ENCODE measurements at places on chromosomes 6 and 20.

GRCh38 chr6:43630980-43631619, 2.0 kb upstream of the GTPBP2 start:
- no peak for DNase-seq

- no peak for DNase-seq
Measured at GRCh38 chr6:24408719-24409410, 6.1 kb downstream of the MRS2 start.

GRCh38 chr20:31543966-31544598, 29.8 kb downstream of the HM13 start:
- DNase-seq, result peak; percentile 61

DNA sequence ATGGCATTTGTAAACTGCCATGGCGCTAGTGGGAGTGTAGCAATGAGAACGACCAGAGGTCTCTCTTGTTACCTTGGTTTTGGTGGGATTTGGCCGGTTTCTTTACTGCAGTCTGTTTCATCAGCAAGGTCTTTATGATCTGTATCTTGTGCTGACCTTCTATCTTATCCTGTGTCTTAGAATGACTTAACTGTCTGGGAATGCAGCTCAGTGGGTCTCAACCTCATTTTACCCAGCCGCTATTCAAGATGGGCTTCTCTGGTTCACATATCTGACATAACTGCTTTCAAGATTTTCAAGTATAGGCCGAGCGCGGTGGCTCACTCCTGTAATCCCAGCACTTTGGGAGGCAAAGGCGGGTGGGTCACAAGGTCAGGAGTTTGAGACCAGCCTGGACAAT, 1.9 kb upstream of the SFT2D1 start:
- DNase-seq, result no peak

DNA sequence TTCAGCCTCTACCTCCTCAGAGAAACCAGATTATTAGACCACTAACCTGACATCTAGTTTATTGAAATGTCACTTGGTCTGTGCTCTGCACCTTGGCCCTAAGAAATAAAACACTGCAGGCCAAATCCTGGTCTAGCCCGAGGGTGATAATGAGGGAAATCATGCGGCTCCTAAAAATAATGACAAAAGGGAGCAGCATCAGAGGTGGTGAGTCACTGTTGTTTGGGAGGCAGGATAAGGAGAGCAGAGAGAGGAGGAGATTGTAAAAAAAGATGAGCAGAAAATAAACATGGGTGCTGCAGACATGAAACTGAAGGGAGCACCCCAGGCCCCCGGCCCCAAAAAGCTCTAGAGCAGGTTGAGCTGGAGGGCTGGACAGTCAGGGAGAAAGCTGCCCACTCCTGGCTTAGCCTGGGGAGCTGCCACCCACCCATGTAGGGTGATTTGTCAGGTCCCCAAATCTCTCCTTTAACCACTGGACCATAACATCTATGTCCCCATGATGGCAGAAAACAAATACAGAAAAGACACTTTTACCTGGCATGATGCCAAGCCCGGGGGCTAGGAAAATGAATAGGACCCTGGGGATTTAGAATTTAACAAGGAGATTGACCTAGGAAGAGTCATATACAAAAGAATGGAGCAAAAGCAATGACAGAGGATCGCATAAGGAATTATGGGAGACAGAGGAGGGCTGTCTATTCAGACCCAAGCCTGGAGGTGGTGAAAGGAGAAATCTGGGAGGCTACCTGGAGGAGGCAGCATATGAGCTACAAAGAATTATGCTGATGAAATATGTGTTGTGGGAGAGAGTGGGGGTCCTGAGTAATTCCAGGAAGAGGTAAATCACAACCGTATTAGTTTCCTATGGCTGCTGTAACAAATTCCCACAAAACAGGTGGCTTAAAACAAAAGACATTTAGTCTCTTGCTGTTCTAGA, 103.7 kb downstream of the SNAP25 start:
- DNase-seq, result no peak

- no peak for DNase-seq
Measured at GRCh38 chr6:140192018-140192417, 817.6 kb upstream of the CITED2 start.

DNA sequence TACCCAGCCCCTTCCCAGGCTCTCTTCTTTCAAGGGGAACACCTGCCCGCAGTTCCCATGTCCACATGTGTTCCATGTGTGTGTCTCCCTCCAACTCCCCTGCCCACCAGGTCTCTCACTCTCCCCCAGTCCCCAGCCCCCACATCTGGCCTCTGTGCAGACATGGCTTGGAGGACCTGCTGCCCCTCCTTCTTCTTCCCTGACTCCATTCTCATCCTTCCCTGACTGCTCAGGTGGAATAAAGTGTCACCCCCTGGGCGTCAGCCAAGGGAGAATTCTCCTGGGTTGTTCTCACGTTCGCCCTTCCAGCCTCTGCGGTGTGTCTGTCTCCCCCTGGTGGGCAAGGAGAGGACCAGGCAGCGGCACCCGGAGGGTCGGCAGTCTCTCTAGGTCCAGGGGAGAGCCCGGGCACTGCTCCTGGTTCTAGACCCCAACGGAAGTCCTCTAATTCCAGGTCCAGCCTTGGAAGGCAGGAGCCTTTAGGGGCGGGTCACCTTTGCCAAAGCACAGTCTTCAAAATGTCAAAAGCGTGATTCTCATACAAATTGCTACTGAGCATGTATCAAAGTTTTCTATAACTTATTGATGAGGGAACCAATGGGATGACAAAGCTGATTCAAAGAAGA, 50.5 kb downstream of the EBF4 start:
- peak; percentile 56 for DNase-seq

DNA sequence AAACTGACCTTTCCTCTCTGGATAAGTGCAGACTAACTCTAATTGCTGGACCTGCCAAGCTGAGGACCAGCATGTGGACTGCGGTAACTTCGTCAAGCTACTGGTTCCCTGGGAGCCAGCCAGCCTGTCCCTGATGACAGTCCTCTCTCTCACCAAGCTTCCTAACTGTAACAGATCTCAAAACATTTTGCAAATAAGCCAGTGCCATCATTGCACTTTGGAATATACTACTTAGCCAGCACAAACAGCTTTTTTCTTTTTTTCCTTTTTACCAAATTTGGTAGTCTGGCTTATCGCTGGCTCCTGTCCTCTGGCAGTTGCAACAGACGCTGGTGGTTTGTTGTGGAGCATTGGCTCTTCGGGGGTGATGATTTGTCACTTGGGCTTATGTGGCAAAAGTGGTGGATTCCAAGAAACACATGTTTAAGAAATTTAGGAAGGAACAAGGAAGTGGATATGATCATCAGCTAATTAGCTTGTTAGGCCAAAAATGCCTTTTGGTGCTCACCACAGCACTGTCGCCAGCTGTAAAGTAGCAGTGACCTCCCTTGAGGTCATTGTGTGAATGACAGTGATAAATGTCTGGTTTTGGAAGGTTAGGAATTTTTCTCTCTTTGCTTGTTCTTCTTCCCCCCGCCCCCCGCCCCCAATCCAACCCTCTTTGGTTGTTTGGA, 171.7 kb downstream of the CLIC5 start:
- no peak for DNase-seq

GRCh38 chr6:149864578-149865535, 698 bp upstream of the LRP11 start:
- DNase-seq, result peak; percentile 67

DNA sequence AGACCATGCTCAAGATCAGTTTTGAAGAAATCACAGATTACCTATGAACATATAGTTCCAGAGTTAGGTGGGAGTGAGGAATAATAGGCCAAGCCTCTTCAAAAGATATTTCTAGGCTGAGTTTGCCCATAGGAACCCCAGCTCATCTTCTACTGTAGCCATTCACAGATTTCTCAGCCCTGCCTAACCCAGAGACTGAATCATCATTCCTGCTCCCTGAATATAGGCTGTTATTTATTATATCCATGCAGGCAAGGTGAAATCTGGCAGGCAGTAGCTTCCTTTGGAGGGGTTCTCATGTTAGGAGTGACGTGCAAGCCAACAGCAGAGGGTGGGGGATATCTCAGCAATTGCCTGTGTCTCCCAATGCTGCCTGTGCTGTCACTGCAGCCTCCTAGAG, 25.6 kb upstream of the ADGRF4 start:
- DNase-seq, result peak; percentile 23

- DNase-seq, result peak; percentile 29
Measured at GRCh38 chr6:125821825-125822281, 31.1 kb downstream of the NCOA7 start.

- no peak for DNase-seq
Measured at GRCh38 chr6:33610067-33610466, 11.1 kb upstream of the ITPR3 start.

DNA sequence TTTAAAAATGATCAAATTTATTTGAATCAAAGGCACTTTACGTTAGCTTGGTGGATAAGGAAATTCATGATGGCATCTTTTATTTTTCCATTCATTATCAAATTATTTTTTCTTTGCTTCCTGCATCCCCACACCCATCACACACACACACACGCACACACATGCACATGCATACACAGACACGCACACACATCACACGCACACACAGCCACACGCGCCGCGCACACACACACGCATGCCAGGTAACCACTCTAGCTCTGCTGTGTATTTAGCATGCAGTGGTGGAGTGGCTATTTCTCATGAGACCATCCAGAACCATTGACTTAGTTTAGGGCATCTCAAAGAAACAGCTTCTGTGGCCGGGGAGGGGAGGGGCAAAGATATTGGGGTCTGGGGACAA, 47.0 kb downstream of the GNAS start:
- no peak for DNase-seq

DNA sequence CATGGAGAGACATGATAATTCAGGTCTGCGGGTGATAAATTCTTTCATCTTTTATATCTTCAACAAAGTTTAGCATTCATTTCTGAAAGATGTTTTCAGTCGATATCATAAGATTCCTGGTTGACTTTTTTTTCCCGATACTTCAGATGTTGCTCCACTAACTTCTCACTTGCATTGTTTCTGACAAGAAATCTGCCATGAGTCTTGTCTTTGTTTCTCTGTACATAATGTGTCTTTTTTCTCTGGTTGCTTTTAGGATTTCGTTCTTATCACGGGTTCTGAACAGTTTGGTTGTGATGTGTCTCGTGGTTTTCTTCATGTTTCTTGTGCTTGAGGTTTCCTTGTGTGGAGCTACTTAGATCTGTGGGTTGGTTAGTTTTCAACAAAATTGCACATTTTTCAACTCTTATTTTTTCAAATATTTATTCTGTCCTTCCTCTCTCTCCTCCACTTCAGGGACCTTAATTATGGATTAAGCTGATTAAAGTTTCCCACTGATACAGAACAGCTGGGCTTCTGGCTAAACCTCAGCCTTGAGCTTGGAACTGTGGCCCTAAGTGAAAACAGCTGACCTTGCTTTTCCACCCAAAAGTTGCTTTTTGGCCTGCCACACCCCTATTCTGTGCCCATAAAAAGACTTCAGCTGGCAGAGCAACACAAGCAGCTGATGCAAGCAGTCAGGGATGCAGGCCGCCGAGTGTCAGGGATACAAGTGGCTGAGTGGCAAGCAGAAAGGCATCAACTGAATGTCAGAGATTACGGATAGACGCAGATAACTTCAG, 97.9 kb upstream of the SNX9 start:
- DNase-seq, result no peak

GRCh38 chr6:166360243-166361076, 18.1 kb upstream of the SFT2D1 start:
- peak; percentile 15 for DNase-seq

DNA sequence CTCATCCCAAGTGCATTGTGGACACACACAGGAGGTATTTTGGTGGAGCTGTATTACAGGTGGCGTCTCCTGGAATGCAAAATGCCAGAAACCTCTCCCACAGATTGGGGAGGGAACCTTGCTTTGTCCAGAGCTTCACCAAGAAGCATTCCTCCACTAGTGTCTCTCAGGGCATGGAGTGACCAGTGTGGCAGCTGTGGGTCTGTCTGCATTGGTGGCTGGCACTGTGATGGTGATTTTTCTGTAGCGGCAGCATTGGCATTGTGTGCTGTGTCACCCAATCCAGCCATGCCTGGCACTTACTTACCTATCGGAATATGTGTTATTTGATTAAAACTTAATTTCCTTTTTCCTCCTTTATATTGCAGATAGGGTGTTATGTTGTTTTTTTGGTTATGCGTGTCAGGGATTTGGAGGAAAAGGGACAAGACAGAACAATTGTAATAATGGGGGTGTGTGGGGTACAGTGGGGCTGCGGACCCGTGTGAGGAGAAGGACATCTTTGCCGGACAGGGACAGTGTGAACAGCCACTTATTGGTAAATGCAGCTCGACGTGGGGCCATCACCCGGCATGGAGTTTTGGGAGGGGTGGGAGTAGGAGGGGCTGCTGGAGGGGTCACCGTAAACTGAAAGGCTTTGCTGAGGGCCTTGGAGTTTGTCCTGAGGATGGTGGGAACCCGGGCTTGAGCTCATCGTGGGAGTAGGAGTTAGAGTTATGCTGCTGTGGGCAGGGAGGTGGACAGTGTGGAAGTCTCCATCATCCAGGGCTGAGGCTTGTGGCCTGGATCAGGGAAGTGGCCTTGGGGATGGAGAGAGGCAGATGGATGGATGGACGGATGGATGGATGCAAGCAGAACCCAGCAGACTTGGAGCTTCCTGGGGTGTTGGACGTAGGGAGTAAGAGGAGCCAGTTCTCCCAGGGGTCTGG, 105.0 kb downstream of the SYCP2 start:
- no peak for DNase-seq
